ENCODE measurements at places on chromosomes 12 and 14.

DNA sequence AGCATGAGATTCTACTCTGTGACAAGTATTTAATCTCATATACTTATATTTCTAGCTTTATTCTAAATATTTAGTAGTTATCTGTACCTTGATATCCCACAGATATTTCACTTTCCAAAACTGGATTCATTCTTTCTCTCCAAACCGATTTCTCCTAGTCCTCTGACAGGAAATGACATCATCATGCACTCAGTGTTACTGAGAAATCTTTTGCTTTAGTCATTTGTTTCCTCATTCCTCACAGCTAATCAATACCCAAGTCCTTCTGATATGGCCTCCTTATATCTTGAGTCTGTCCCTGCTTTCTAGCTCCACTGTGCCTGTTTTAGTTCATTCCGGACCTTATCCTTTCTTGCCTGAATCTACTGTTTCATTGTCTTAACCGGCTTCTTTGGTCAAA, 39.4 kb upstream of the E2F7 start:
- DNase-seq, result no peak

GRCh38 chr14:32258336-32258993, 55.4 kb upstream of the RNU6-8 start:
- DNase-seq, result no peak

DNA sequence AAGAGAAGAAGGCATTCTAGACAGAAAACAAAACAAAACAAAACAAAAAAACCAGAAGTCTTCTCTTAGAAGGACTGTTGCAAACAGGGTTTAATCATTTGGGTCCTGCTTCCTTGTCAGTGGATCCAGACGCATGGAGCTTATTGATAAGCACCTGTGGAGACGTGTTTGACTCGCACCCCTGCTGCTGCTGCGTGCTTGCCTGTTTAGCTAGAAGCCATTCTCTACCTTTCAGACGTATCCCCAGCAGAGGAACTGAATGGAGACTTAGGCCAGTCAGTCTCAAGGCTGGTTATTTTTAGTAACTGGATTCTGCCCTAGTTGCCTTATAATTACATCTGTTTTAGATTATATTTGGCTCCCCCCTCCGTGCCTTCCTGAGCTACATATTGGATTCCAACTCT, 186.1 kb upstream of the EEA1 start:
- no peak for DNase-seq

GRCh38 chr14:70653662-70654061, 11.9 kb downstream of the TTC9 start:
- DNase-seq, result no peak

DNA sequence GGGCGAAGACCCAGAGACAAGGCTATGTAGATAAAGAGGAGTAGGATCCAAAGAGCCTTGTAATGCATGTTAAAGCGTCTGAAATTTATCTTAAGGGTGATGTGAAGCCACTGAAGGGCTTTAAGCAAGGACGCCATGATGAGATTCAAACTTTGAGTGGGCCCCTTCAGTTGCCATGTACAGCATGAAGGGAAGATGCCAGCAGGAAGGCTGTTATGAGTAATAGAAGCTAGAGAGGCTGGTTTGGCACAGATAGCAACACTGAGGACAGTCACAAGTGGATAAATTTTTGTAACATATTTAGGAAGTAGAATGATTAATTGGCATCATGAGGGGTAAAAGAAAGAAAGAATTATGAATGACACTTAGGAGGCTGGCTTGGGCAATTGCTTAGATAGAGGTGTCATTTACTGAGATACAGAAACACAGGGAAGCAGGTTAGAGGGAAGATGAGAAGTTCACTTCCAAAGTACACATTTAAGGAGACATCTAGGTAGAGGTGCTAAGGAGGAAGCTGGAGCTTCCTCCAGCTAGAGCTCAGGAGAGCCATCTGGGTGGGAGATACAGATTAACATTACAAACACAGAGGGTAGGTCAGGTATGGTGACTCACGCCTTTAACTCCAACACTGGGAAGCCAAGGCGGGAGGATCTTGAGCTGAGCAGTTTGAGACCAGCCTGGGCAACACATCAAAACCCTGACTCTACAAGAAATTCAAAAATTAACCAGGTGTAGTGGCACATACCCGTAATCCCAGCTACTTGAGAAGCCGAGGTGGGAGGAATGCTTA, 13.7 kb downstream of the ATG2B start:
- no peak for DNase-seq

GRCh38 chr14:94139006-94139405, 9.6 kb upstream of the IFI27L2 start:
- DNase-seq, result no peak

- no peak for DNase-seq
These were observed 55.2 kb downstream of the TGFB3 start for GRCh38 chr14:75926431-75927115.

GRCh38 chr12:50918584-50919316, 33.6 kb upstream of the HIGD1C start:
- no peak for DNase-seq

DNA sequence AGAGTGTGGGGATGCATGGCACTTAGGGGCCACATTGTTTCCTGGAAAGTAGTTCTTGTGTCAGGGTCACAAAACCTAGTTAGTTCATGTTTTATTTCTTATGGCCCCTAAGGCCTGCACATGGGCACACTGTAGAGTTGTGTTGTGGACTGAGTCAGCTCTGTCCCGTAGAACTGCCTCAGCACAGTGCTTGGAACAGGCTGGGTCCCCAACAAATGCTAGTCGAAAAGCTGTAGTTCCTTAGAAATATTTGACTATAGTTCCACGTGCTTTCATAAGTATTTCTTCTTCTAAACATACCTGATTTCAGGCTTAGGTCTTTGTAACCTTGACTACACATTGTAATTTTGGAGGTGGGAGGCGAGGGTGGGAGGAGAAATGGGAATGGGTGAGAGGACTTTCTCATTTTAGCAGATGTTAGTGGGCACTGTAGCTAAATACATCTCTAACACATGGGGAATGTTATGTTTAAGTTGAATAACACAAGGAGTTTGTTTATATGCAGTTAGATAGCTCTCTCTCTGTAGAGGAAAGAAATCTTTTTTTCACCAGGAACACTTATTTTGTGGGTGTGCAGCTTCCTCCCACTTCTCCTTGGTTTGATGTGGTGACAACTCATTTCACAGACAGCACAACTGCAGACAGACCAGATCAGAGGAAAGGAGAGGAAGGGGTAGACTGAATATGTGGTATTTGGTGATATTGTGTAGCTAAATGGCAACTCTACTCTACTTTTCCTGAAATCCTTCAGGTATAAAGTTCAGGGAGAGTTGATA, 39.5 kb upstream of the DACT1 start:
- no peak for DNase-seq

- no peak for DNase-seq
These were observed 518.6 kb downstream of the NELL2 start for GRCh38 chr12:44357494-44357893.

GRCh38 chr12:21553329-21553675, 27.2 kb downstream of the SPX start:
- no peak for DNase-seq

DNA sequence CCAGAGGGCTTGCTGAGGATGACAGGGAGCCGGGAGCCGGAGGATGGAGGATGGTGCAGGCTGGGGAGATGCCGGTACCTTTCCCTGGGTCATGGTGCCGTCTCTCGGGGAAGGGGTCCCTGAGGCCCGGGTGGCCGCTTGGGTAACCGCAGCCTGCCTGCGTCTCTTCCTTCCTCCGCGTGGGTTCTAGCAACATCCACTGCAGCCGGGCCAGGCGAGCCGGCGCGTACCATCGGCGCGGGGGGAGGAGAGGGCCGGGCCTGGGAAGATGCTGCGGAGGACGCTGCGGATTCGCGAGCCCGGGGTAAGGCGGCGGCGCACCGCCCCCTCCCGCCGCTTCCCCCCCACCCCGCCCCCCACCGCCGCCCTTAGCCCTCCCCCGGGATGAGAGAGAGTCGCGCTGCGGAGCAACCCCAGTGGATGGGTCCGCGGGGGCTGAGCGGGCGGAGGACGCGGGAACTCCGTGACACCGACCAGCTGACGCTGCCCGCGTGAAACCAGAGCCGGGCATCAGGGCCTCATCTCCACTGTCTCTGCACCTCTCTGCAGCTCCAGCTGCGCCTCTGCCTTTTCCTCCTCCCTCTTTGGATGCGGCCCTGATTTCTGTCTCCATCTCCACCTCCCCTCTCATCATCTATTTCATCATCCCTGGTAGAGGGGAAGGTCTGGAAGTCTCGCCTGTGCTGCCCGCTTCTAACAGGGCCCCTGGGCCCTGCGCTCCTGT, at the start of gene FAIM2:
FAIM2 (minus strand) TSS at position 201 of the 724 bp plus-strand sequence; CDS start at position 93, 108 bp downstream.
- no peak for DNase-seq

DNA sequence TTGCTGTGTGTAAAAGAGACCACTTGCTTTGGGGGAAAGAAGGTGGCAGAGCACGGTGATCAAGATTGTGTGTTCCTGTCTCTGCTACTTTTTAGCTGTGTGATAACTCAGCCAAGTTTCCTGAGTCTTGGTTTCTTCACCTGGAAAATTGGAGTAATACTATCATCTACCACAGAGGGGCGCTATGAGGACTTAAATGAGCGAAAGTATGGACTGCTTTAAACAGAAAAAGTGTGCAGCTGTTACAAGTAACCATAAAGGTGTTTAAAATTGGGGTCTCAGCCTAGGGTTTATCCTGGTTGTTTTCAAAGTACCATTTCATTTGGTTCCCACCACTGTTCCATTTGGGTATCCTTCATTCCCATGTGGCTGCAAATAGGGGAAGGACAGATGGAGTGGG, 65.9 kb upstream of the WSCD2 start:
- DNase-seq, result no peak

DNA sequence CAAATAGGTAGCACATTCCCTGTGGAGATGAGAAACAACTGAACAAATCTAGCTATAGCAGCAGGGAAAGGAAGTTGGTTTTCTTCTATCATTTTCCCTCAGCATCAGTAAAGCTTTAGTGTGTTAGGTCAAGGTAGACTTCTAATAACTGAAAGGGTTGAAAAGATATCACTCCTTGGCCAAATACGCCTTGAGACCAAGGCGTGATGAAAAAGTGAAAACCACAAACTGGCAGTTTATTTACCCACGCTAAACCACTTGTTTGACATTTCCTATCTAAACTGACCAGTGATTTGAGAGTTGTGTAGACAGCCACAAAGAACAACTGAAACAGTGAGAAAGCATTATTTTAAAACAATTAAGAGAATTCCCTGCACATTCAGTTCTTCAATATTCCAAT, 99.6 kb upstream of the SOX5 start:
- no peak for DNase-seq

- DNase-seq, result no peak
These were observed 23.7 kb upstream of the SLC2A3 start for GRCh38 chr12:7959701-7960121.

DNA sequence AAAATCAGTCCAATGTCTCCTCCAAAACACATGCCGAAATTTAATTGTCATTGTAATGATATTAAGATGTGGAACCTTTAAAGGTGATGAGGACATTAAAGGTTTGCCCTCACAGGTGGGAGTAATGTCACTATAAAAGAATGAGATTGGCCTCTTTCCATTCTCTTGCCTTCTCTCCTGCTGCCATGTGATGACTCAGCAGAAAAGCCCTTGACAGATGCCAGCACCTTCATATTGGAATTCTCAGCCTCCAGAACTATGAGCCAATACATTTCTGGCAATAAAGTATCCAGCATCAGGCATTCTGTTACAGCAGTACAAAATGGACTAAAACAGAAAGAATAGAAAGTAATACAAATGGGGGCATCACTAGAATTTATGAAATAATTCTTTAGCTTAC, 609.7 kb downstream of the SLC16A7 start:
- no peak for DNase-seq

DNA sequence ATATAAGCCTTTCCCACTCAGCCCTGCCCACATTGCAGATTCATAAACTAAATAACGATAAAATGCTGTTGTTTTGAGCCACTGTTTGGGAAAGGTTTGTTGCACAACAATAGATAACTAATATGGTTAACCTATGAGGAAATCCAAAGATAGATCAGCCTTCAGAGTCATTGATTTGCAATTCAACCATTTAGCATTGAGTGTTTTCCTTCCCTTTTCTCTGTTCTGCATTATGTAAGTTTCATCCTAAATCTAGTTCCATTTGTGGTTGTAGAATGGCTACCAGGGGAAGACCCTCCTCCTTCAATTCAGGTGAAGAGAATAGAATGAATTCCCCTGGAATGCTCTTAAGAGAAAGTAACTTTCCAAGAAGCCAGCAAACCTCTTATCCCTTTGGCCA, 19.6 kb downstream of the TC2N start:
- no peak for DNase-seq

GRCh38 chr14:59919570-59920377, at the start of gene LRRC9:
TSS of gene LRRC9 (plus strand) at chr14:59920144.
- no peak for DNase-seq

DNA sequence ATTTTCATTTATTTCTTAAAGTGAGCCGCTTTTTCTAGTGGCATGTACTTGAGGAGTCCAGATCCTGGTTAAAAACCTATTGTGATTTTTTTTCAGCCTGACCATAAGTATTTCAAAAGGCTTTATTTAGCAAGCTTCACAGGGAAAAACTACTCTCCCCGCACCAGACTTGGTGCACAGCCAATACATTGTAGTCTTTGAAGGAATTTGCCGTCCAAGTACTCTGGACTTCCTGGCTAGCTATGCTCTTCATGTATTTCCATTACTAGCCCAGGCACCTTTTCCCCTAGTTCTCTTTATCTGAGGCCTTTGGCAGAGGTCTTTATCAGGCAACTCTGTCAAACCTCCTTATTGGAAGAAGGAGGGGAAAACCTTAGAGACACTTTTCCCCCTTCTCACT, 234.7 kb downstream of the CCDC91 start:
- DNase-seq, result no peak

- DNase-seq, result no peak
These were observed 11.9 kb upstream of the GOLGA3 start for GRCh38 chr12:132840536-132840935.

- DNase-seq, result no peak
These were observed 140.7 kb downstream of the DPF3 start for GRCh38 chr14:72753044-72753710.

- DNase-seq, result no peak
These were observed 234.3 kb downstream of the DACT1 start for GRCh38 chr14:58872061-58872460.

DNA sequence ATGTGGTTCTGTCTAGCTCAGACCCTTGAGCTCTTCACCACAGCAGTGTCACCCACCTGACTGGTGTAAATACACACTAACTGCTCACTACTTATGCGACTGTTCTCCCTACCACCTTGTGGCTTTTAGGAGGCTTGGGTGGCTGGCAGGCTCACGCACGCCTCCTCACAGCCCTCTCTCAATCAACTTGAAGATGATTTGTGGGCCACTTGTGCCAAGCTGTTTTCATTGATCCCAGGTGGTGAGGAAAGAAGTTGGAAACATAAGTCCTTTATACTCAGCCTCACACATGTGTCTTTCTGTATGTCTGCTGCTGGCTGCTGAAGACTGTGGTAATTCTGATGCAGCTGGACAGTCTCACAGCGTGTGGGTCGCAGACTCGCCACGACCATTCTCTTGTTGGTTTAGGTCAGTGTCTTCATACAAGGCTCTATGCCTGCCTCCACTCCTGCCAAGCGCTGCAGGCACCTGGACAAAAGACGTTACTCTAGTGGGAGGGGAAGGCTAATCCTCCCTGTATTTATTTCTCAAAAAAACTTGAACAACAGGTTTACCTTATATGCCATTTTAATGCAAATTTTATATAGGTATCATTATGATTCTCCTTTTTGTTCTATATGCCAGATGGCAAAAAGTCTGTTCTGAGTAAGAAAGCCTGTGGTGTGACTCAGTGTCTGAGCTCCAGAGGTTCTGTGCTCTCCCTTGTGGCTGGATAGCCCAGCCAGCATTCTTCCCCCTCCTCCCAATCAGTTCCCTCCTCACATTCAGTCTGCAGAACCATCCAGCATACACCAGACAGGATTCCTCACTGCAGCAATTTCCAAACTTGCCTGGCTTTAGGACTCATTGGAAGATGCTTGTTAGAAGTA, 115.6 kb downstream of the DIP2B start:
- DNase-seq, result no peak

Data from GM19239 (cell line).